ENCODE measurements at places on chromosomes 13 and 19.

DNA sequence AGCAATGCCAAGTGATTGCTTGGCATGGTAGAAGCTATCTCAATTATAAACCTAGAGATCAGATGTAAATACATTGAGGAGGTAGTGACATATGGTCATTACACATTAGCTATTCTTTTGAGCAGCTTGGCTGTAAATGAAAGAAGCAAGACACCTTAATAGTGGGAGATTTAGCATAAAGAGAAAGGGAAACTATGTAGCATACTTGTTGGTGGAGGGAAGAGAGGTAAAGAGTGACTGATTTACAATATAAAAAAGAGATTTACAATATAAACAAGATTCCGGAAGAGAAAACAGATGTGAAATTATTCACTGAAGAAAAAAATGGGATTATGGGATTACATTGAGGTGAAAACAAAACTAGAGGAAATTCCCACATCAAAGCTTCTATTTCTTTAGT lies 2009.6 kb downstream of the OLFM4 start:
- DNase-seq: no peak

- no peak for DNase-seq
Measured at GRCh38 chr13:96851856-96852445, 142.3 kb downstream of the OXGR1 start.

DNA sequence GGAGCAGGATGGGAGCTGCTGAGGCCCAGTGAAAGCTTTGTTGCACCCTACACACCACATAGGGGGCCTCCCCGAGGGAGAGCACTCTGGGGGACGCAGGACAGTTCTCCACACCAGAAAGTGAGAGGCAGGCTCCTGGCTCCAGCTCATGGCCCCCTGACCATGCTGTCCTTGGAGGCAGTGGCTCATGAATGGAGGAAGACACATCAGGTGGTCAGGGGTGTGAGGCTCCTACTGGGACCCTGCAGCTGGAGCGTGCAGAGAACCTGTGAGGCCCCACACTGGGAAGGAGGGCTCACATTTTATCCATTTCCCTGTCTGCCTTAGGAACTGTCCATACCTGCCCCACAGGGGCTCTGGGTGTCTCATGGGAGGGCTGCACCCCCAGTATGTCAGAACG lies 85.3 kb downstream of the ZNF536 start:
- DNase-seq: no peak

DNA sequence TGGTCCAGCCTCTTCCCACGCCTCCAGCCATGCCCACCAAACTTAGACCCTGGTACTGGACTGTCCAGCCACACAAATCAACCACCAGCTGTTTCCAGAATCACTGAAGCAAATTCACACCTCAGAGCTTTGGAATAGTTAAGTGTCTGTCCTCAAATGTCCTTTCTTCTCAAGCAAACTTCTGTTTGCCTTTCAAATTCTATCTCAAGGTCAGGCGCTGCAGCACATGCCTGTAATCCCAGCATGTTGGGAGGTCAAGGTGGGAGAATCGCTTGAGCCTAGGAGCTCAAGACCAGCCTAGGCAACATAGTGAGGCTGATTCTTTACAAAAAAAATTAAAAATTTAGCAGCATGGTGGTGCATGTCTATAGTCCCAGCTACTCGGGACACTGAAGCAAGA lies 19.4 kb upstream of the PRODH2 start:
- no peak for DNase-seq

DNA sequence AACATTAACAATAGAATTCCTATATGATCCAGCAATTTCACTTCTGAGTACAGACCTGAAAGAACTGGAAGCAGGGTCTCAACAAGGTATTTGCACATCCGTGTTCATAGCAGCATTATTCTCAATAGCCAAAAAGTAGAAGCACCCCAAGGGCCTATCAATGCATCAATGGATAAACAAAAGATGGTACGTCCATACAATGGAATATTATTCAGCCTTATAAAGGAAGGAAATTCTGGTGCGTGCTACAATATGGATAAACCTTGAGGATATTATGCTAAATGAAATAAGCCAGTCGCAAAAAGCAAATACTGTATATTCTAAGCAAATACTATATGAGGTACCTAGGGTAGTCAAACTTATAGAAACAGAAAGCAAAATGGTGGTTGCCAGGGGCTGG lies 30.8 kb upstream of the CEBPA start:
- no peak for DNase-seq

DNA sequence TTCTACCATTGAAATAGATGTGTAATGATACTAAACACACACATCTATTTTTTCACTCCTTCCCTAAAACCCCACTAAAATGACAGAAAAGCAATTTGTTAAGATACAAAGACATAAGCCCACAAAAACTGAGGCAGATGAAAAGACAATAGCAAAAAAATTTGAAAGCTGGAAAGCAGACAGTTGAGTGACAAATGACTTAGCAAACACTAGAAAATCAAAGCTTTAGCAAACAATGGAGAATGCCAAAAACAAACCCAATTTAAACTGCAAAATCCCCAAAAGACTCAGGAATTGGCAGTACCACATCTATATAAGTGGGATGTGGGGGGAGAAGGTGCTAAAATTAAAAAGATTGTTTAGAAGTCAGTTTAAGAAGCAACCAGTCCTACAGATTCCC lies 9.5 kb downstream of the TSC22D1 start:
- no peak for DNase-seq

- no peak for DNase-seq
Measured at GRCh38 chr19:32220951-32221350, 124.5 kb upstream of the ZNF507 start.

GRCh38 chr13:52842441-52842840 lies 6.0 kb downstream of the PCDH8 start:
- no peak for DNase-seq

DNA sequence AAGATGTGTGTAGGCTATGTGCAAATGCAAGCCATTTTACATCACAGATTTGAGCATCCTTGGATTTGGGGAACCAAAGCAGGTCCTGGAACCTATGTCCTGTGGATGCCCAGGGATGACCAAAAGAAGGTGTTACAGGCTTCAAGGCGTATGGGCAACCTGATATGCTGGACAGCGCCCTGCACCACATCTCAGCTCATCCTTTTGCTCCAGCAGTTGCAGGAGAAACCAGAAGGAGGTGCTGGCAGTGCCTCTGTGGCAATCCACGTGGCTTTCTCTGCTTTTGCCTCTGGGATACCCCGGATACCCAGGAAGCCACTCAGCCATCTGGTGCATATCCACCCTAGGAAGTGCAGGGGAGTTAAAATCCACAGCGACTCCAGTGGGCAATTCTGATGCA lies 110.3 kb upstream of the VSTM2B start:
- DNase-seq: no peak

DNA sequence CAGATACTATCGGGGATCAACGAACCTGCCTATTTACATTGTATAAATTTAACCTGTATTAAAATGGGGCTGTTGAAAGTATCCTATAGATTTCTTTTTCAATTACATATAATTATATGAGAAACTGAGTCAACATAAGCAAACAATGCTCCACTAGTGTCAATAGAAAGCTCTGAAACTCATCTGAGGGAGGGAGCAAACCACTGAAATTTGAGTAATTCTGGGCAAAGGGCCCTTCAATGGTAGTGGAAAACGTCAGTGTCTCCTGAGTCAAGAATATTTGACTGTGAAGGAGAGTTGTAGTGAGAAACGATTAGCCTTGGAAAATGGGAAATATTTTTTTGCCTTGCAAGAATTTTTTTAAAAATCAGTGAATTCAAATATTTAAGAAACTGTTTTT lies 17.6 kb upstream of the VN1R4 start:
- DNase-seq: no peak

GRCh38 chr19:57816652-57817051 lies 1.9 kb upstream of the ZNF552 start:
- no peak for DNase-seq

DNA sequence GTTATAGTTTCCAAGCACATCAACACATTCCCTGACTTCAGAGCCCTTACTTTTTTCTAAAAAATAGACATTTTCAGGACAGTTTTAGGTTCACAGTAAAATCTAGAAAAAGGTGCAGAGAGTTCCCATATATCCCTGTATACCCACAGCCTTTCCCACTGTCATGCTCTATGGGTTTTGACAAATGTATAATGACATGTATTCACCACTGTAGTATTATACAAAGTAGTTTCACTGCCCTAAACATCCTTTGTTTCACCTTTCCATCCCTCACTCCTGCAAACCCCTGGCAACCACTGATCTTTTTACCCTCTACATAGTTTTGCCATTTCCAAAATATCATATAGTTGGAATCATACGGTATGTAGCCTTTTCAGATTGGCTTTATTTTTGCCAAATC lies 15.6 kb downstream of the NAA16 start:
- DNase-seq: no peak

DNA sequence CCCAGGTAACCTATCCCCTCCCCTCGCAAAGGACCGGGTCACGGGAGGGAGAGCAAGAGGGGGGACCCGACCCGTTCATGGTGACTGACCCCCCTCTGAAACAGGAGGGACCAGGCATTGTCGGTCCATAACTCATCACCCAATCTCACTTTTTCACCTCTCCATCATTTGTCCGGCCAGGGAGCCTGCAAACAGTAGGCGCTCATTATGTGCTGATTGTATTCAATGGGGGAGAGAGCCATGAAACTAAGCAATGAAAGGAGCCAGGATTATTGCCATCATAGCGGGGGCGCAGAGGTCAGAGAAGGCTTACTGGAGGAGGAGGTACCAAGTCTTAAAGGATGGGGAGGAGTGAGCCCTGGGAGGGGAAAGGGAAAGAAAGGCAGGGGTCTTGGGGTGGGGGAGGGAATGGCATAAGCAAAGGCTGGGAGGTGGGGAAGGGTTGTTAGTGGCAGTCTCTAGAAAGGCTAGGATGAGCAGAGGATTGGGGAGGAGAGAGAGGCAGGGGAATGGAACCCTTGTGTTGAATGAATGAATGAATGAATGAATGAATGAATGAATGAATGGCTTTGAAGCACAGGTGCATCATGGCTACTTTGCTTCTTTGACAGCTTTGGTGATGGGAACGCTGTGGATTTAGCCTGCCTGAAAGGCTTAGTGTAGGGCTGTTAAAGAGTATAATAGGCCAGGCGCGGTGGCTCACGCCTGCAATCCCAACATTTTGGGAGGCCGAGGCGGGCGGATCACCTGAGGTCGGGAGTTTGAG lies 1.4 kb downstream of the SHFL start:
- DNase-seq: no peak

DNA sequence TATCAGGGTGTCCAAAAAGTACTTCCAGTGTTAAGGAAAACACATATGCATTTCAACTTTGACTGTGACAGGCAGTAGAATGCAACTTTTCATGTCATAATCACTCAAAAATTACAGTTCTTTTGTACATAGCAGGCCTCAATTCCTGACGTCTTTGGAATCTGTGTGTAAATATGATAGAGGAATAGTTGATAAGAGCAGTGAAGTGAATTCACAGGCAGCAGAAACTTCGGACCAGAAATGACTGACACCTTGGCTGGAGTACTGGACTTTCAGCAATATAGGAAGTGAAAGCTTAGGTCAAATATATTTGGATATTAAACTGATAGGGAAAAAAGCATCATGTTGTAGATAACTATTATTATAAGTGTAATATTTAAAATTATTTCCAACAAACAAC lies 1741.2 kb upstream of the PCDH20 start:
- no peak for DNase-seq

- no peak for DNase-seq
Measured at GRCh38 chr19:11784356-11784755, 14.0 kb upstream of the ZNF491 start.

- DNase-seq: no peak
Measured at GRCh38 chr13:108961542-108962125, 332.2 kb downstream of the MYO16 start.

- no peak for DNase-seq
Measured at GRCh38 chr19:55591555-55591954, 7.8 kb downstream of the FIZ1 start.

- DNase-seq: peak; percentile 27
Measured at GRCh38 chr19:42074513-42075363, 1.2 kb upstream of the ZNF574 start.

GRCh38 chr13:43676320-43676719 lies 110.5 kb downstream of the ENOX1 start:
- DNase-seq: no peak

DNA sequence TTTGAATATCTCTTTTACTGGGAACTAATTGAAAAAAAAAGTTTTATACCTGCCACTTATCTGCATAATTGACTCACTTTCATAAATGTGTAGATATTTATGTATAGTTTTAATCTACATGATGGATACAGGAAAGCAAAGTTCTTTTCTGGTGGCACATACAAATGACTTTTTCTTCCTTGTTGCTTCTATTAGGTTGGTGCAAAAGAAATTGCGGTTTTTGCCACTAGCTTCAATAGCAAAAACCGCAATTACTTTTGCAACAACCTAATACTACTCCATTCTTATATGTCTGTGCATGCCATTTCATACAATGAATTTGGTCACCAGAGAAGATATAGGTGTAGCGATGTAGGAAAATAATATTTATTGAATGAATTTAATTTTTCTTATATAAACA lies 344.5 kb upstream of the PCDH20 start:
- no peak for DNase-seq

DNA sequence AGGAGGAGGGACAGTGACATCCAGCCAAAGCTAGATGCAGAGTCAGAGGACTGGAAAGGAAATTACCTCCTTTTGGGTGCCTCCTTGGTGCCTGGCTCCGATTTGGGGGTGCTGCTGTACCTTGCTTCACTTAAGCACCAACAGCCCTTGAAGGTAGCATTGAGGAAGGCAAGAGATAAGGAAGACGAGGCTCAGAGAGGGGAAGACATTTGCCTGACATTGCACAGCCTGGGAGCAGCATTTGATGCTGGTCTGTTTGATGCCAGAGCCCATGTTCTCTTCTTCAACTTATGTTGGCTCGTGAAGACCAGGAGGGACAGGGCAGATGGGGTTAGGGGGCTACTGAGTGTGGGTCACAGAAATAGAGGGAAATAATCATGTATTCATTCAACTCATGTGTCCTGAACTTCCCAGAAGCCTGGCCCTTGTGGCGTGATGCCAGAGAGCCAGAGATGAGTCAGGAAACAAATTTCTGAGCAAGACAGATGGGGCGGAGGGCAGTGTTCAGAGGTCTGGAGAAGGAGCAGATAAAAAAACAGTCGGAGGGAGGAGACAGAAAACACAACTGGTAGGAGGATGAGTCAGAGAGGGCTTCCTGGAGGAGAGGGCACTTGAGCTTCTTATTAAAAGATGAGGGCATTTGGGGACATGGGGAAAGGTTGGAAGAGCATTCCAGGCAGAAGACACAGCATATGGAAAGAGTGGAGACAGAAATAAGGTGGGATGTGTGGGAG lies 3.0 kb upstream of the C19orf81 start:
- DNase-seq: no peak

GRCh38 chr19:48874303-48875135 lies 2.3 kb downstream of the PPP1R15A start:
- no peak for DNase-seq

DNA sequence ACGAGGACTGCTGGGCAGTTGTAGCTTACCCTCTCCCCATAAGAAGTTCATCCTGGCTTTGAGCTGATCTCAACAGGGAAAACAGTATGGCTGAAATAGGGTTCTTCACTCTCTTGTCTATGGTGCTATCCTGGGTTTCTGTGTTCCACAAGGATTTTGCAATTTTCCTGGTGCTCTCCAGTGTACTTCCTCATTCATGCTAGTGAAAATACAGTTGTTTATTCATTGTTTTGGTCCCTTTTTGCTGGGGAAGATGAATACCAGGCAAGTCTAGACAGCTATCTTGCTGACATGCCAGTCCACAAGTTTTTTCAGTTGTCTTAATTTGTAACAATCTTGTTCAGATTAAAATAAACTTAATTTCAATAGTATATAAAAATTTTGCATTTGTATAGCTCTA lies 306.5 kb downstream of the DLEU7 start:
- no peak for DNase-seq

All from activated naive CD8-positive, alpha-beta T cell treated with anti-CD3 and anti-CD28 coated beads, Interleukin-2, amount 50 U/mL, for 24 hours (primary cell).